ENCODE measurements at places on chromosomes 3 and 15.

DNA sequence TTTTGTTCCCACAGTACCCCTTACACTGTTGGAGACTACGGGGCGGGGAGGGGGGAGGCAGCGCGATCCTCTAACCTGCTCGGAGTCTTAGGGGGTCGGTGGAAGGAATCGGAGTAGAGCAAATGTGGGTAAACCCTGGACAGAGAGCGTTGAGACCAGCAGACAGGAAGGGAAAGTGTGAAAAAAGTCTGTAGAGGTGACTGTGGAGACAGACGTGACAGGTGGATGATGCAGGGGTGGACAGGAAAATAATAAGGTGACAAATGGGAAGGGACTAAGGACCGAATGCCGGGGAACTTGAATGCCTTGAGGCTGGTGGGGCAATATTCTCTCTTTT is 424 bp downstream of the EAF2 start:
- DNase-seq = no peak

- DNase-seq = peak; percentile 62
Observed at GRCh38 chr3:126522363-126522788, 1.6 kb upstream of the CHST13 start.

DNA sequence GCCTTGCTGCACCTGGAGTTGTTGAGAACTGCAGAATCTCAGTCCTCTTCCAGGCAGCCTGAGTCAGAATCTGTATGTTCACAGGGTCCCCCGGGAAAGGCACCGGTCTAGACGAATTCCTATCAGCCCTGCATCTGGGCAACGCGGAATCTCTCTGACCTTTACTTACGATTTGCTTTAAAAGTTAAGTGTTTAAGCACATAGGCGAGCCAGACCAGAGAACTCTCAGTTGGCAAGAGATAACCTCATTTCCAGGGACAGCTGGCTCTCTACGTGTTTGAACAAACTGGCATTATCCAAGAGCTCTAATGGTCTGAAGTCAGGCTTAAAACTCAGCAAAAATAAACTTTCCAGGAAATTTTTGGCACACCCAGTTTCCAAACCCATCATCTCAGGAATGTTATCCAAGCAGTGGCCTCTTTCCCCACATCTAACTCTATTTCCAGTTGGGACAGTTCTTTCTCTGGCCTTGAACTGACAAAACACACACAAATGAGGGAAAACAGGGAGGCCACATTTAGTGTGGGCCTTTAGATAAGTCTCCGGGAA is 53.4 kb downstream of the HES1 start:
- no peak for DNase-seq

- DNase-seq = no peak
Observed at GRCh38 chr15:74783072-74783807, 1.4 kb downstream of the CSK start.

DNA sequence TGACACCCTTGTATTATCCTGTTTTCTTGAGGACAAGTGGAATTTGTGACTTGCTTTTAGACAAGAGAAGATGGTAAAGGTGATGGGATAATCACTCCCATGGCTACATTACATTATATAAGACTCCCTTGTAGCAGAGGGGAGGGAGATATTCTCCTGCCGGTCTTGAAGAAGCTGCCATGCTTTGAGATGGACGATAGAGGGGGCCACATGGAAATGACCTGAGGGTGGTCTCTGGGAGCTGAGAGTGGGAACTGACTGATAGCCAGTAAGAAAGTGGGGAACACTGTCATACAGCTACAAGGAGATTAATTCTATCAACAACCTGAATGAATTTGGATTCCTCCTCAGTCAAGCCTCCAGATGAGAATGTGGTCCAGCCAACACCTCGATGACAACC is 540.1 kb downstream of the NTRK3 start:
- DNase-seq = no peak

- peak; percentile 43 for DNase-seq
Observed at GRCh38 chr15:51281368-51281967, 56.9 kb downstream of the CYP19A1 start.

DNA sequence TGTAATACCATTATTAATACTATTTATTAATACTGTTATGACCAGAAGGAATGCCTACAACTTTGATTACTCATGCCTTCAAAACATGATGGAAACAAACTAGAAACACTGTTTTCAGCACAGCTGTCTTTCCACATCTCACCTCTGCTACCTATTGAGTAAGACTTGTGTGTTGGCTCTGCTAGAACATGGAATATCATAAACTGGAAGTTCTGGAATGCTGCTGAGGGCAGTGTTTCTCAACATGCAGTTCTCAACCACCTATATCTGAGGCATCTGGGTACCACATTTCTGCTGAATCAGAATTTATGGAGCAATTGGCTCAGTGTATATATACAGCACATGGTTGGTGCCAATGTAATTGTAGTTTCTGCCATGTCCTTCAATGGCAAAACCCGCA is 392.1 kb downstream of the TUSC7 start:
- DNase-seq = no peak

GRCh38 chr15:89203705-89204273 is 17.6 kb downstream of the RLBP1 start:
- no peak for DNase-seq

- DNase-seq = no peak
Observed at GRCh38 chr3:128780101-128780837, 54.3 kb downstream of the RAB7A start.
